Stimulated activated CD8-positive, alpha-beta memory T cell treated with anti-CD3 and anti-CD28 coated beads, Interleukin-4, amount 100 ng/mL, for 4 hours (primary cell): ENCODE measurements at places on chromosomes 5 and 9.

DNA sequence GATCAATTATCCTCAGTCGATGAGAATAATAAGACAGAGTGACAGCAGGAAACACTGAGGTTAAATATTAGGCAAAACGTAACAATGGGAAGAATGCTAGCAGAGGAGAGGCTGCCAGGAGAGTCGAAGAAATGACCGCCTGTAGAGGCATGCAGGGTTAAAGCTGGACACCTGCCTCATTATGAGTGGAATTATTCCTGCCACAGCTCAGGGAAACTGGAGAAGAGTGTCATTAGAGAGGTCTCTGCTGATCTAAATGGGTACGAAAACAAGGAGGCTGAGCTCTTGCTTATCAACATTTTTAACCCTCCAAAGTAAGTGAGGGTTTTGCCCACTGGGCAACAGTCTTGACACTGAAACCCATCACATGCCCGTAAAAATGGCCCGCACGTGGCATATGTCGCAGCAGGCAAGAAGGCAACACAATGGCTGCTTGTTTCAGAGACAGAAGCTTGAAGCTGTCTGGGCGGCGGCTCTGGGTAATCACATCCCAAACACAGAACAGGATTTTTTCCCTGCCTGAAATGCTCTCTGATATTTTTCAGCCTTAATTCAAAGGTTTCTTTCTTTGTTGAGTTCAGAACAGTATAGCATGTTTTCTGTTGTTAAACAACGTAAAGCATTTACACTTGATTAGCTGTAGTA lies 118.7 kb downstream of the MED27 start:
- DNase-seq: no peak

- no peak for DNase-seq
Observed at GRCh38 chr9:78614892-78615291, 318.0 kb downstream of the PSAT1 start.

- DNase-seq: no peak
Observed at GRCh38 chr9:10235376-10235775, 377.4 kb downstream of the PTPRD start.

- DNase-seq: no peak
Observed at GRCh38 chr9:124624735-124624992, 117.5 kb upstream of the NR5A1 start.

DNA sequence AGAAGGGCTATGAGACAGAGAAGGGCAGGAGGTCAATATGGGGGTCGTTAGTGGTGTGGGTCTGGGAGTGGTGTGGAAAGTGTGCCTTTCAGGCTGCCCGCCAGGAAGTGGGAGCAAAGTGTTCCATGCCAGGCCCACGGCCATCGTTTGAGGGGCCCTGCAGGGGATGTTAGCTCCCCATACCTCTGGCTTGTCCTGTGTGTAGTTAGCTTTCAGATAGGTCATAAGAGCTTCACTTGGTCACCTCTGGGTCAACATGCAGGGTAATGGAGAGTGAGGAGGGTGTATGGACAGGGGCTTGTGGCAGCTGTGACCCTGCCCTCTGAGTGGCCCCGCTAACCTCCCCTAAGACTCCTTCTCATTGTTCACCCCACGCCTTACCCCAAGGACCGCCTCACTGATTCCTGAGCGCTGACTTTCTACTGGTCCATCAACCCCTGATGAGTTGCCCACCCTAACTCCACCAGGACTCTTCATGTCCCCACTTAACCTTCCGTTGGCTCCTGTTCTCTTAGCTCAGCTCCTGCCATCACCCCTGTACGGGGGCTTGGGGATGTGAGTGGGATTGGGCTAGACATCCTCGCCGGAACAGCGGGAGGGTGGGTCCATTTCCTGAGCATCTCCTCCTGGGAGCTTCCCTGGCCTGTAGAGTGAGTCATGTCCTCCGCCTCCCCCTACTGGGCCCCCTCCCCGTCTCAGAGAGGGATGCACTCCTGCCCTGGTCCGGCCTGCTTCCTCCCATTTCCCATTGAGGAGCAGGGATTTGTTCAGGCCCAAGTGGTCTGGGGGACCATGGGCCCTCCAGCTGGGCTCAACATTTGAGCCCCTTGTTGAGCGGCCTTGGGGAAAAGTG lies 125.7 kb downstream of the FGF18 start:
- DNase-seq: no peak

- no peak for DNase-seq
Observed at GRCh38 chr9:129932303-129933151, 97.3 kb downstream of the USP20 start.

- no peak for DNase-seq
Observed at GRCh38 chr5:10632110-10632761, 68.4 kb downstream of the ANKRD33B start.

DNA sequence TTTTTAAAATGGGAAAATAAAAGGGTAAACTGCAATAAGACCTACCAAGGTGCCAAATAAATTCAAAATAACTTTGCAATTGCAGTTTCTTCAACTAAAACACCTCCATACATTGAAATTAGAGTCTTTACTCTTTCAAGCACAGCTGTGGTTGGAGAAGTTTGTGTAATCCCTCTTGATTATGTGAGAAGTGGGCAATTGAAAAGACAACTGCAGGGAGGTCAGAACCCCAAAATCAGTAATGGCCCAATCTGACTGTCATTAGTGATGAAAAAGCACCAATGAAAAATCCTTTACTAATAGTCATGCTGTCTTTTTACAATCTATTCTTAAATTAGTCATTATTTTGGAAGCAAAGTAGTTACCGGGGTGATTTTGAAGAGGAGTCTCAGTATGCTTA lies 116.7 kb upstream of the RGMB start:
- DNase-seq: no peak

- DNase-seq: no peak
Observed at GRCh38 chr5:38724301-38725030, 121.3 kb upstream of the OSMR start.

DNA sequence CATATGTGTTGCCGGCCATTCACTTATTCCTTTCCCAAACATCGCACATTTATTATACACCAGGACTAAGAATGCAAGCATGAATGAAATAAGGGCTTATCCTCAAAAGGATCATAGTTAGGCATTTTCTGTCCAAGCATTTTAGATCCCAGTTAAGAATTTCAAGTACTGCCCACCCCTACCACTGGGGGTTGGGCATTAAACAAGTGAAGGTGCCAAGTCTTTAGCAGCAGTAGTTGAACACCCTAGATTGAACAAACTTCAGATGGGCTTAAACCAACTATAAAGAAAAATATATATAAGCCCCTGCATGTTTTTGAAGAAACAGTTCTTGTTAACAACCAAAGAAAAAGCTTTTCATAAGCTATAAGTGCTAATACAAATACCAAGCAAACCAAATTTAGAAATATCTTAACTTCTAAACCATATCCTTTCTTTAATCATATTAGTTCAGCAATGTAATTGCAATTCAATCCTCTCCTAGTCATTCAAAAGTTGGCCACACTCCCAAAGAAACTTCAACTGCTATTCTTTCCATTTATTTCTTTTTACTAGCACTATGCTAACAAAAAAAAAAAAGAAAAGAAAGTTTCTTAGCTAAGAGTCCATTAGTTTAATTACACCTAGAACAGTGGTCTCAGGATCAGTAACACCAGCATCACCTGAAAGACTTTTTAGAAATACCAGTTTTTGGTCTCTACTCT lies 149.8 kb downstream of the MLLT3 start:
- DNase-seq: no peak

GRCh38 chr5:387491-388265 lies 55.3 kb upstream of the EXOC3 start:
- DNase-seq: no peak

GRCh38 chr5:67310740-67311139 lies 114.1 kb upstream of the CD180 start:
- DNase-seq: no peak

GRCh38 chr9:100098046-100098886 lies 534 bp downstream of the ERP44 start:
- no peak for DNase-seq

- no peak for DNase-seq
Observed at GRCh38 chr5:173246511-173246910, 11.5 kb upstream of the NKX2-5 start.

GRCh38 chr5:149559706-149560105 lies 8.5 kb upstream of the CSNK1A1 start:
- no peak for DNase-seq

GRCh38 chr5:139961435-139962157 lies 81.5 kb downstream of the NRG2 start:
- DNase-seq: no peak

GRCh38 chr5:101728933-101729332 lies 567.2 kb downstream of the SLCO4C1 start:
- no peak for DNase-seq

DNA sequence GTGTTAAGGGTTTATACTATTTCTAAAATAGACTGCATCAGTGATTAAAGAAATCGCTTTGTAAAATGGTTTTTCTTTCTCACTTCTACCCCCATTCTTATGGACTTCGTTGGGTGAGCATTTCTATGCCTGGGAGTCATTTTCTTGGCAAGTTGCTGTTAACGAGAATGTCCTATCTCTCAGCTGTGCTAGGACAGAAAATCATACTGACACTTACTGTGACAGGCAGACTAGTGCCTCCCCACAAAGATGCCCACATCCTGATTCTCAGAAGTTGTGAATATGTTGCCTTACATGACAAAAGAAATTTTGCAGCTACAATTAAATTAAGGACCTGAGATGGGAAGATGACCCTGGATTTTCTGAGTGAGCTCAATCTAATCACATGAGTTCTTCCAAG lies 65.1 kb upstream of the NMUR2 start:
- DNase-seq: no peak

DNA sequence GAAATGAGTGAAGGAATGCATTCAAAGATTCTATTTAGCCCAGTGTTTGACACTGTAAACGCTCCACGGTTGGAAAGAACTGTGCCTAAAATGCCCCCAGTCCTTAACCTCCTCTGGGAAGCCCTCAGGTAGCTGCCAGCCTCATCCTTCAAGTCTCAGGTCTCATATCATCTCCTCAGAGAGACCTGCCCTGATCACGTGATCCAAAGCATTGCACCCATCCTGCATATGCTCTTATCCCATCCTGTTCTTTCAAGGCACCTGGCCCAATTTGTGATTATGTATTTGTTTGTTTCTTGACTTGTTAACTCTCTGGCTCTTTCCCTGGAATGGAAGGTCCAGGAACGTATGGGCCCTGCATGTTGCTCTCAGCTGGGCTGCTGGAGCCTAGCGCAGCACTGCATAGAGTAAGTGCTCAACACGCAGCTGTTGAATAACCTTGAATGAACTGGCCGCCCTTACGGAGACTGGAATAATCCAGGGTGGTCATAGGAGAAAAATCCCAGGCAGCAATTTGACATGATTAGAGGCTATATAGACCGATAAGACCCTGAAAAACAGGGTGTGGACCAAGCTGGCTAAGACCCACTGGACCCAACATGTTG lies 8.7 kb downstream of the C1QTNF2 start:
- DNase-seq: no peak

DNA sequence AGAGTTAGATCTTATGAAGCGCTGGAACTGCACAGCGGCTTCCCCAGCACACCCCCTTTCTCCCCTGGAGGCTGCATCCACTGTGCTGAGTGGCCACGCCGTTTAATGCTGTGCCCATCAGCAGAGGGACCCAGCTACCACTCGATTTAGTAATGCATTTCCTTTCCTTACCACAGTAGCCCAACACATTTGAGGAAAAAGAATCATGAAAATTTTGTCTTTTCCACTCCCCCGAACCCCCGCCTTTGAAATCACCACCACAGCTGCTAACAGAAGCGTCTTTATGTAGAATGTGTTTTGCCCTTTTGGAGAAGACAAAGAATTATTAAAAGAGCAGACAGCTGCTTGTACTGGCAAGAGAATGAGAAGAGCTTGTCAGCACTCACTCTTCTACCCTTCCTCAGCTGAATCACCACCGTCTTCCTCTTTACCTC lies 73.2 kb downstream of the ACER2 start:
- no peak for DNase-seq

DNA sequence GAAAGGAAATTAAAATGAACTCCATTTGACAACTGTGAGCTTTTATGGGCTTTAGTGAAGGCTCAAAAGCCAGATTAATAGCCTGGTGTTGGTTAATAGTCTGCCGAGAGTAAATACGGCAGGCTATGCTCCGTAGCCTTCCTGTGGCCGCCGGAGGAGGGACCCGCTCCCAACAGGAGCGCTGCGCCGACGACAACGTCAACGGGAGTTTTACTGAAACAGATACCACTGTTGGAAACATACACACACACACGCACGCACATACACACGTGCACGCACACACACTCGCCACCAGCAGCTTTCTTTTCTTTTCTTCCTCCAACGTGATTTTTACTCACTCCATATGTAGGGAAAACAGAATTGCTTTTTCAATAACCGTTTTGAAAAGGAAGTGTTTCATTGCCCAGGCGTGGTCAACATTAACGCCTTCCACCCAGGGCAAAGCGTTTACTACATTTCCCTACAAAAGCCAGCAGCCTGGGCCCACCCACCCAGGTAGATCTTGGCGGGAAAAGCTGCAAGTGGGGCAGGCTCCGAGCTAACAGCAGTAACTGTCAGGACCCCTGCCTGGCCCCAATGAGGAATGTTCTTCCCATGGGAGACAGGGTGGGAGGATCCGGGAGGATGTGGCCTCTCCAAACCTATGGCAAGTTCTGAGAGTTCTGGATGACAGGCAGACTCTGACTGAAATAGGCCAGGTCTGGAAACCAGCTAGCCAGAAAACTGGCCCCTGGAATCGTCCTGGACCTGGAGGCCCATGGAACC lies 72.3 kb downstream of the PAX5 start:
- DNase-seq: no peak

- DNase-seq: no peak
Observed at GRCh38 chr5:149657324-149657723, 72.8 kb upstream of the PPARGC1B start.

GRCh38 chr5:81795666-81796065 lies 44.8 kb upstream of the SSBP2 start:
- DNase-seq: no peak

GRCh38 chr5:76958991-76959767 lies 6.3 kb downstream of the CRHBP start:
- DNase-seq: no peak

DNA sequence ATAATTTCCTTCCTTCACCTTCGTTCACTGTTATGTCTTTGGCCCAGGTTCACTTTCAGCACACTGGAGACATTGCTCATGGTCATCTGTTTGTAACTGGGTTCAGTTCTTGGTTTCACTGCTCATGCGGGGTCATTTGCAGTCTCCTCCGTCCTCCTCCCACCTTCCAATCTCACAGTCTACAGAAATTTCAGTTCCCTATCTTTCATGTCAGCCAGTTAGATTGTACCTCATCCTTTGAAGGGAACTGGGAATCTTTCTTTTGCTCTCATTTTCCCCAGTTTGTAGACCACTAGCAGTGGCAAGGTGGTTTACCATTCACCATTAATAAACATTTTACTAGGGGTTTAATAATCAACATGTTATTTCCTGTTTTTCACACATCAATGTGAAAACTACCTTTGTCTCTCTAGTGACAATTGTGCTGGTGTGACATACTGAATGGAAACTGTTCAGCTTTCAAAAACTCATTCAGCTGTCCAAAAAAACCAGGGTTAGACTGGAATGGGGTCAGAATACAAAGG lies 100.9 kb upstream of the IL6ST start:
- no peak for DNase-seq

DNA sequence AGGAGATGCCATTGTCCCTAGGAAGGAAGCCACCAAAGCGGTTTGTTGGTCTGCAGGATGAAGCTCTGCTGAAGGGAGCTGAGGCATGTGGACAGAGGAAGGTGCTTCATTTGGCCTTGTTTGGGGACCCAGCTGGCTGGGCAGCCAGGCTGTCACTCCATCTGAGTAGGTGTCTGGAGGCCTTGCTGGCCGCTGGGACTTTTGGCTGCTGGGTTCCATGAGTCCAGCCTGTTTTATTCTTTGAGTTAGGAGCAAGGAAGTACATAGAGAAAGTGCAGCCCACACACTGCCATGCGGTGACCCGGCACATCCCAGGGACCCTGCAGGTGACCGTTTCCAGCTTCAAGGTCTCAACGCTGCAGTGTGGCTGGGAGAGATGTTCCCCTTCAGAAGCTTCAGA lies 251.2 kb upstream of the IRX4 start:
- DNase-seq: no peak

GRCh38 chr9:117597977-117598376 lies 106.2 kb upstream of the TLR4 start:
- no peak for DNase-seq
